Activated CD4-positive, alpha-beta T cell treated with anti-CD3 and anti-CD28 coated beads, Interleukin-10, Interleukin-2, amounts not matched to agents 100 ng/mL and 50 ng/mL, durations not matched to agents 16 hours and 8 hours (primary cell): ENCODE measurements at places on chromosomes 11 and 22.

GRCh38 chr11:60923800-60924109, 505 bp upstream of the TMEM132A start:
- no peak for DNase-seq

DNA sequence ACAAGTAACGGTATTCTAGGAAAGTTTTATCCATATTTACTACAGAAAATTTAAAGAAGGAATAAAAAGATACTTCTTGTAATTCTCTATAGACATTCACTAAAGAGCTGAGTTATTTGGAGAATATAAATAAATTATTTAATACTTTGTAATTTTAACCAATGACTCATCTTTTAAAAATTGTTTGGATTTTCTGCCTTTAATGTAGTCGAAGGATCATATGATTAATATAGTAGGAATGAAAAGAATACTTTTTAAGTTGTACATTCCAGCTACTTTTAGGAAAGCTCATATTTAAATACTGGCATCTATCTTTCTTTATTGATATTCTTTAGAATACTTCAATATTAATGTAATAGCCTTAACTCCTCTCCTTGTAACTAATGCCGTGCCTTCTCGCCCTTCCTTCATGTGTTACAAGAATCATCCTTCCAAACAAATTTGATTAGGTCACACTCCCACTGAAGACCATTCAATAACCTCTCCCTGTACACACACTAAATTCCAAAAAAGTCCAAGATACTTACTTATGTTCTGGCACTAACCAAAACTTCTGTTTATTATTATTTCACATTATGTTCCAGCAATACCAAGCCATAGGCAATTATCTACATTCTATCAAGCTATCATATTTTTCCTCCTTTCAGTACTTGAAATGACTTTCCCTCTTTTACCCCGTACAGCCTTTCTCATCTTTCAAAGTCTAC, 501.9 kb downstream of the CNTN5 start:
- no peak for DNase-seq

DNA sequence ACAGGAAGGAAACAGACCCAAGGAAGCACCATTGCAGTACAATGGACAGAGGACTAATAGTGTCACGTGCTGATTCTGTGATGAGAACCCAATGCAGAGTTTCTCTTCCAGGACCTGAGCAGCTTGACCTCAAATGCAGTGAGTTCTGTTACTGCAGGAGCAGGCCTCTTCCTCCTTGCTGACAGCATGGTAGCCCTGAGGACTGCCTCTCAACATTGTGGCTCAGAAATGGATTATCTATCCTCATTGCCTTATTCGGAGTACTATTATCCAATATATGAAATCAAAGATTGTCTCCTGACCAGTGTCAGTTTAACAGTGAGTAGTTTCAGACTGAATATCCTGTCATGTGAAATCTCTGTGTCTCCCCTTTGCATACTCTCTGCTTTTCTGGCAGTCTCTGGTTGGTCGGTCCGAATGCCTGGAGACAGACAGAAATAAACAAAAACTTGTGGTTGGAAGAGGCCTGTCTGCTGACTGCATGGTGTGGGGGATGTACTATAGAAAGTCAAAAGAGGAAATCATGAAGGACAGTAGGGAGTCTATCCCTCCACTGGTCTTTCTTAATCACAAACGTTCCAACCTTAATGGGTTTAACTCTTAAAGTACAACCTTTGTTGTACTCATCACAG, 6.9 kb upstream of the MS4A14 start:
- no peak for DNase-seq

GRCh38 chr11:21723678-21724077, 469.2 kb upstream of the ANO5 start:
- DNase-seq: no peak

- no peak for DNase-seq
These were observed 141.9 kb downstream of the CSNK2A3 start for GRCh38 chr11:11211186-11211585.

GRCh38 chr11:46498179-46498578, 95.6 kb downstream of the AMBRA1 start:
- no peak for DNase-seq

- DNase-seq: peak; percentile 71
These were observed 2.0 kb downstream of the PARVG start for GRCh38 chr22:44182588-44183286.

DNA sequence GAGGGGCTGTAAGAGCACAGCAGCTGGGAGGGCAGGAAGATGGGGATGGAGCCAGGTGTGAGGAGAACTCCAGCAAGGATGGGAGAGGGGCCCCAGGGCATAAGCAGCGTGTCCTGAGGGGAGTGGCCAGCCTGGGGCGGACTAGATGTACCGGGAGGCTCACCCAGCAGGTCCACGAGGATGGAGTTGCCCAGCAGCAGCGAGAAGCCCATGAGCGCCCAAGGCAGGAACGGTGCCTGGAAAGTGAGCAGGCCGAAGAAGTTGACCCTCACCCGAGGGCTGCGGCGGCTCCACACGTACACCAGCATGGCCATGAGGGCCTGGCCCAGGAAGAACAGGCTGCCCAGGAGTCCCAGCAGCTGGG, 1.3 kb downstream of the DERL3 start:
- DNase-seq: no peak

DNA sequence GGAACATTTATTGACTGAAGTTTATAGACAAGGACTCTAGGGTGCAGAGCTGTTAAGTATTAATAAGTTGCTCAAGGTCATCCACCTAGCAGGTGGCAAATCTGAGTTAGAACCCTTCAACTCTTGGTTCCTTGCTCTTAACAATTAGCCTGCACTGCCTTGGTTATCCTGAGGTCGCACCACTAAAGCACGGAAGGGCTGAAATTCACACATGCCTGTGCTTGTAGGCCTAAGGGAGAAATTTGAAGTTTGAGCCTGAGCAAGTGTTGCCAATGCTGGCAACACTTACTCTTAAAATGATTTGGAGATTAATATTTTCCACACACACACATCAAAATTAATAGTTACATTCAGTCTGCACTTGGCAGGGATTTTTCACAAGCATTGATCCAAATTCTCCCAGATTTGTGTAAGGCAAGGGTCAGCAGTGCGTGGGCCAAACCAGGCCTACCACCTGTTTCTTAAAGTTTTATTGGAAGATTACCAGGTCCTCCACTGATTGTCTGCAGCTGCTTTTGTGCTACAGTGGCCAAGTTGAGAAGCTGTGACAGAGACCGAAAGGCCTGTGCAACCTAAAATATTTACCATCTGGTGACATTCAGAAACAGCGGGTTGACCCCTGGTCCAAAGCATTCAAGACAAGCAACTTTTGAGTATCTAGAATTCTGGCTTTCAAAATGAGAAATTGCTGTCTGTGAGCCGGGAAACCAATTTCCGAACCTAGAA, 16.3 kb downstream of the APOL5 start:
- DNase-seq: no peak

- no peak for DNase-seq
These were observed 72.7 kb upstream of the WNT11 start for GRCh38 chr11:76279038-76279437.

DNA sequence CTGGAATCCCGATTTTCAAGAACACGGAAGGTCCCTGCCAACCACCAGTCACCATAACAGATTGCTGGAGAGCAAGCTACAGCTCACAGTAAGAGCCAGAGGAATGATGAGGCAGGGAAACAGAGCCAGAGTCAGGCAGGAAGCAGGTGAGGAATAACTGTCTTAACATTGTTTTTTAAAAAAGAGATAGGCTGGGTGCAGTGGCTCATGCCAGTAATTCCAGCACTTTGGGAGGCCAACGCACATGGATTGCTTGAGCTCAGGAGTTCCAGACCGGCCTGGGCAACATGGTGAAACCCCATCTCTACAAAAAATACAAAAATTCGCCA, 13.5 kb upstream of the CASTOR1 start:
- DNase-seq: no peak

DNA sequence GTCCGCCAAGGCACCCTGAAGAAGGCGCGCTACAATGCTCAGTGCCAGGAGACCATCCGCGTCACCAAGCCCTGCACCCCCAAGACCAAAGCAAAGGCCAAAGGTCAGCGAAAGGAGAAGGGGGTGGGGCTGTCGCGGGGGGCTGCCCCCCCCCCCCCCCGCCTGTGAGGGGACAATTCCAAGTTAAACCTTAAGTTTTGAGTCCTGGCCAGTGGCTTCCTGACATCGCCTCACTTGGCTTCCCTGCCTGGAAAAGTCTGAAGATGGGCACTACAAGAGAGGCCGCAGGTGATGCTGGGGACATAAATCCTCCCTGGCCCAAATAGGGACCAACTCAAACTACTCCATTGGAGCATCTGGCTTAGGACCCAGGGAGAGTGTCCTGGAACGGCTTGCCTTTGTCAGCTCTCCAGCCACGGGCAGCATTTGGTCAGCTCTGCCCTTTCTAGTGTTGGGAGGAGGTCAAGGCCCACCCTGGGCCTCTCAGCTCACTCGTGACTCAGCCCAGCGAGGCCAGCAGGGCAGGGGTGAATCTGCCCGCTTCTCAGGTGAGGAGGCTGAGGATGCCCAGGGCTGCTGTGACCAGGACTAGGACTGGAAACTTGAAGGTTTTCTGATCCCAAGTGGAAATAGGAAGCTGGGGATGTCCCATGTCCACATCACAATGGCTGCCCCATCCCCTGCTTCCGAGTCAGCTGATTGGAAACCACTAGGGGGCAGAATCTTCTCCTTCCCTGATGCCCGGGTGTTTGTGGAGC, 1.4 kb downstream of the MDK start:
- DNase-seq: no peak

GRCh38 chr22:45103756-45104155, 60.0 kb upstream of the NUP50 start:
- DNase-seq: no peak

DNA sequence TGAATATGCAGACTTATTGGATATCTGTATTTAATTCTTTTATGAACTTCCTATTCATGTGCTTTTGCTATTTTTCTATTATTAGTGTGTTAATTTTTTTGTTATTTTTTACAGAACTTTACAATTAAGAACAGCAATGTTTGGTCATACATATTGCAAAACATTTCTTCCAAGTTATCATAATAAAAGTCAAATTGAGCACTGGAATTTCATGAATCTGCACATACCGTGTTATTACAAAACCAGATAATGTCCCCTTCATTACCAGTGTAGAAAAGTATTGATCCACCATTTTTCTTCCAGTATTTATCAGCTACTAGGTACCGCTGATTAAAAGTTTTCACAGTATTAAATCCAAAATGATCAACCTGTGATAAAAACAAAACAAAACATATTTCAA, 40.5 kb downstream of the PRCP start:
- no peak for DNase-seq

DNA sequence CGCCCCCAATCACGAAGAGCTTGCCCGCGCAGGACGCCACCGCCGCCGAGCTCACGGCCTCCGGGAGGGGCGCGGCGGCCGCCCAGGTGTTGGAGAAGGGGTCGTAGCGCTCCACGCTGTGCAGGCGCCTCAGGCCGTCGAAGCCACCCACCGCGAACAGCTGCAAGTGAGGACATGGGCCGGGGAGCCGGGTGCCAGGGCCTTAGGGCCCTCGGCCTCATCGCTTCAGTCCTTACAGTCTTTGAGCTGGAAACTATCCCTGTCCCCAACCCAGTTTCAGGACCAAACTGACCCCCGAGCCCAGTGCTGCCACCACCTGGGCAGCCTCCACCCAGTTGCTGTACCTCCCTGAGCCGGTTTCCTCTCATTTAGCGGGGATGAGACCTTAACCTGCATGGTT, 7.6 kb downstream of the KLHL35 start:
- DNase-seq: no peak
